ENCODE measurements at places on chromosomes 2 and 18. TPM values are rescaled to one million over a fixed set of nuclear protein-coding genes. Genes with fewer than 3 reads are reported as not detected.

- no peaks in the 10 kb centered on the region for H3K27me3 ChIP-seq
- H3K4me1 ChIP-seq: no peaks in the 10 kb centered on the region
- H3K4me3 ChIP-seq: no peak overlapping the region
- H3K36me3 ChIP-seq: no peaks in the 10 kb centered on the region
- no peak overlapping the region for H3K27ac ChIP-seq
Measured at GRCh38 chr2:644871-645270, 32.3 kb downstream of the TMEM18 start.

DNA sequence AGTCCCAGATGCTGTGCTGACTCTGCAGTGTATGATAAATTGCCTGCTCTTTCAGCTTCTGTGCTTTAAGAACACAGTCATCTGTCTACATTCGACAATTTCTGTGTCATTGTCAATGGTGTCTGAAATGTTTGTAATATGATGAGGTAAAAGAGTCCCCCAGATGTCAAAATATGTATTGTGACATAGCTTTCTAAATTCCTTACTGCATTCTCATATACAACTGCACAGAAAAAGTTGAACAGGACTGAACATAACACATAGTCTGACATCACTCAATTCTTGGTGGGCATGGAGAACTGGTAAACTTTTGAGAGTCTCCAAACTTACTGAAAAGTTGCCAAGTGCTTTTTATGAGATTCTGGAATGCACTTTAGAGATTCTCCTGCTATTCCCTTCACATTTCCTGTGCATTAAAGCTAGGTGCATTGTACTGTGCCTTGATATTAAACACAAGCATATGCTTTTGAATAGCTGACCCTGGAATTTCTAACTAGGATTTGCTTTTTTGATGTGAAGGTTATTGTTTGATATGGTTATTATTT lies 48.1 kb upstream of the ARHGAP28 start:
- H3K4me1 ChIP-seq: no peaks in the 10 kb centered on the region
- H3K27ac ChIP-seq: no peak overlapping the region
- no peaks in the 10 kb centered on the region for H3K27me3 ChIP-seq
- no peaks in the 10 kb centered on the region for H3K36me3 ChIP-seq

DNA sequence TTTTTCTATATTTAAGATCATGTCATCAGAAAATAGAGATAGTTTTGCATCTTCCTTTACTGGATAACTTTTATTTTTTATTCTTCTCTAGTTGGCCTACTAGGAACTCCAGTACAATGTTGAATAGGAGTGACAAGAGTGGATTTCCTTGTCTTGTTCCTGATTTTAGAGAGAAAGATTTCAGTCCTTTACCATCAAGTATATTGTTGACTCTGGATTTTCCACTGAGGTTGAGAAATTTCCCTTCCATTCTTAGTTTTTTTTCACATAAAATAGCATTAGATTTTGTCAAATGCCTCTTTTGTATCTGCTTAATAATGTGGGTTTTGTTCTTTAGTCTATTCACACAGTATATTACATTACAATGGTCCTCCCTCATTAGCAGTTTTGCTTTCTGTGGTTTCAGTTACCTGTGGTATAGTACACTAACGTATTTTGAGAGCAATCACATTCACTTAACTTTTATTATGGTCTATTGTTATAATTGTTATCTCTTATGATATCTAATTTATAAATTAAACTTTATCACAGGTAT lies 105.5 kb downstream of the THADA start:
- no peak overlapping the region for H3K27ac ChIP-seq
- H3K4me3 ChIP-seq: no peak overlapping the region
- no peaks in the 10 kb centered on the region for H3K36me3 ChIP-seq
- H3K27me3 ChIP-seq: no peaks in the 10 kb centered on the region
- no peak for DNase-seq

DNA sequence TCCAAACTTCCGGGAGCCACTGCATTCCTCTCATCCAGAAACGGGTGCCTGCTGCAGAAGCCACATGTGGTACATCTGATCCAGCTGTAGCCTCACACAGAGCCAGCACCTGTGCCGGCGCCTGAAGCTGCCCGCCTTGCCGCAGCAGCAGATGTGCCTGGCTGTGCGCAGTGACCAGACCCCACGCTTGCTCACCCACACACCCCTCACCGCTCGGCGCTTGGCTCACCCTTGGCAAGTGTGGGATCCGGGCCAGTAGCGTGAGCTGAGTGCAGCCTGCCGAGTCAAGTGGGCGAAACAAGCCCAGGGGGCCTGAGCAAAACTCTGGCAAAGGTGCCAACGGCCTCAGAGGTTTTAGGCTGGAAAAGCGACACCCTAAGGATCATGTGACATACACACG lies 220.1 kb upstream of the TMEFF2 start:
- no peak for DNase-seq
- no peak overlapping the region for H3K4me3 ChIP-seq
- H3K27me3 ChIP-seq: no peaks in the 10 kb centered on the region
- H3K36me3 ChIP-seq: no peaks in the 10 kb centered on the region
- no peak overlapping the region for H3K27ac ChIP-seq
- H3K4me1 ChIP-seq: no peaks in the 10 kb centered on the region

DNA sequence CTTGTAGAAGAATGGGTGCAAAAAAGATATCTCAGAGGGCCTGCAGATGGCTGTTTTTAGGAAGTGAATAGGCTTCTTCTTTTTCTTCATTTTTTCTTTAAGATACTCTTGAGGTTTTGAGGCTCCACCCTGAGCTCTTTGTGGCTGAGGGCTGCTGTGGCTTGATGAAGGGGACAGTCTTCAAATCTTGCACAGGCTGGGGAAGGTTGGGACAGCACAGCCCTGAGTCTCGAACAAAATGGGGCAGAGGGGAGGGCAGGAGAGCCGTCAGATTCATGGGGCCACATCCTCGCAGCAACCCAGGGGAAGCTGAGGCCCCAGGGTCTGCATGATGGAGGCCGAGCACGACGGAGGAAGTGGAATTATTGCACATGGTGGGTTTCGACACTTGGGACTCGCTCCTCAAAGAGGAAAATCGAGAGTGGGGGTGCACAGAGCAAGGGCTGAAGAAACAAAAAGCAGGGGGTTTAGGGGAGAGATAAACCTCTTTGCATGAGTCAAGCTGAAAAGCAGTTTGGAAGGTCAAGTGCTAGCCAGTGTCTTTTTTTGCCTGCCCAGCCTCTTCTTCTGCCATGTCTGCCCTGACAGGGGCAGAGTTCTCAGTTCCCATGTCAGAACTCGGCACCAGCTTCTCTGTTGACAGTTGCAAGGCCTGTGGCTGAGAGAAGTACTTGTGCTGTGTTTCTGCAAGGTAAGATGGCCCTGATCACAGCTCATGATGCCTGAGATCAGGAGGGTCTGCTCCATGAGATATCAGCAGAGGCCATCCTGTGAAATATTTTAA lies 19.5 kb downstream of the INPP4A start:
- no peak overlapping the region for H3K27ac ChIP-seq
- no peak overlapping the region for H3K4me3 ChIP-seq
- DNase-seq: no peak

DNA sequence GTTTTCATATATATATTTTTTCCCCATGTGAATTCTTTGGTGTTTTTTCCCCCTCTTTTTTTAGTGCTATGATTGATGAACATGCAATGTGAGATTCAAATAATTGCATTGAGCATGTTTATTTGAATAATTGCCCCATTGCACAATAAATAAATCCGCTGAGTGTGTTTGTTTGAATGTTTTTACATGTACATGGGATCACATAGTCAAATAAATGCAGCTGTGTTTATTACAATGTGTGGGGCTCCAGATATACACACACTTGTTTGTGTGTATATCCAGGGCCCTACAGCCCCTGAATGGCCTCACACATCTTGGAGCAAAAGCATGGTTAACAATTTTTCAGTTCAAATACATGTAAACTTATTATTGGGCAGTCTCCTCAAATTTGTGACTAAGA lies 134.5 kb downstream of the ZEB2 start:
- peak; percentile 60 for DNase-seq
- no peaks in the 10 kb centered on the region for H3K27me3 ChIP-seq
- H3K4me3 ChIP-seq: no peak overlapping the region
- H3K36me3 ChIP-seq: peaks cover 4% of the 10 kb centered on the region
- H3K4me1 ChIP-seq: no peaks in the 10 kb centered on the region
- H3K27ac ChIP-seq: no peak overlapping the region

- no peaks in the 10 kb centered on the region for H3K27me3 ChIP-seq
- peak; percentile 88 for DNase-seq
- H3K4me1 ChIP-seq: no peaks in the 10 kb centered on the region
- no peak overlapping the region for H3K4me3 ChIP-seq
Measured at GRCh38 chr18:2111456-2111855, 459.8 kb downstream of the METTL4 start.

Gene FIGN
- 1.5 TPM for total RNA-seq

Gene GRB14
- total RNA-seq: 0.26 TPM

Gene SLC5A7
- not detected for total RNA-seq

All from fibroblast of lung (primary cell).